ENCODE measurements at places on chromosomes 11 and 22.

GRCh38 chr11:105282658-105283057 lies 143.1 kb upstream of the CARD18 start:
- DNase-seq: no peak

DNA sequence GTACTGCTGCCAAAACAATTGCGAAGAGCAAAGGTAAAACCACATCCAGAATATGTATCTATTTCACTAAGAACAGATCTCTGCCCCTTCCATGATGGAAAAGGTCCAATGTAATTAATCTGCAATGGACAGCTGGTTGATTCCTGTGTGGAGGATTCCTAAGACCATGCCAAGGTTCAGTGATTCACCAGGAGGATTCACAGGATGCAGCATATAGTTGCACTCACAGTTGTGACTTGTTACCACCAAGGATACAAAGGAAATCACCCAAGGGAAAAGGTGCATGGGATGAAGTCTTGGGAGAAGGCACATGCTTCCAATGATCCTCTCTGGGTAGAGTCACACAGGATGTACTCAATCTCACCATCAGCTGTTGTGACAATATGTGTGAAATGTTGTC lies 35.1 kb upstream of the CUL5 start:
- DNase-seq: no peak

- DNase-seq: no peak
Measured at GRCh38 chr22:47872761-47873535, 1110.5 kb downstream of the TBC1D22A start.

- DNase-seq: no peak
Measured at GRCh38 chr22:22895776-22896445, 8.3 kb downstream of the IGLL5 start.

- DNase-seq: no peak
Measured at GRCh38 chr11:117229931-117230285, 2.0 kb downstream of the PCSK7 start.

GRCh38 chr22:29987137-29987536 lies 93.1 kb upstream of the HORMAD2 start:
- DNase-seq: no peak

- no peak for DNase-seq
Measured at GRCh38 chr11:21456186-21456585, 736.7 kb upstream of the ANO5 start.

DNA sequence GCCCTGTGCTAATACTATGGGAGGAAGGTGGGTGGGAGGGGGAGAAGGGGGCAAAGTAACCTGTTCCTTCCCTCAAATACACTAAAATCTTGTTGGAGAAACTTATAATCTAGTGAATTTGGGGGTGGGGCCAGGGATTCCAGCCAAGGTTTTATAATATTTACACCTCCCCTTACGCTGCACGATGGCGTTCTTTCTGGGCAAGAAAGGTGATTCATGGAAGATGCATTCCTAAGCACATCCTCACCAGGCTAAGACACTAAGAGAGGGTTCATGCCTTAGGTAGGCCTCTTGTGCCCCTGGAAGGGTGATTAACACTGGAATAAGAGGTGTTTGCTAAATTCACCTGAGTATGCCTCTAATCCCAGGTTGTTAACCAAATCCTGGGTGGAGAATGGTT lies 82.6 kb downstream of the BARX2 start:
- DNase-seq: no peak

DNA sequence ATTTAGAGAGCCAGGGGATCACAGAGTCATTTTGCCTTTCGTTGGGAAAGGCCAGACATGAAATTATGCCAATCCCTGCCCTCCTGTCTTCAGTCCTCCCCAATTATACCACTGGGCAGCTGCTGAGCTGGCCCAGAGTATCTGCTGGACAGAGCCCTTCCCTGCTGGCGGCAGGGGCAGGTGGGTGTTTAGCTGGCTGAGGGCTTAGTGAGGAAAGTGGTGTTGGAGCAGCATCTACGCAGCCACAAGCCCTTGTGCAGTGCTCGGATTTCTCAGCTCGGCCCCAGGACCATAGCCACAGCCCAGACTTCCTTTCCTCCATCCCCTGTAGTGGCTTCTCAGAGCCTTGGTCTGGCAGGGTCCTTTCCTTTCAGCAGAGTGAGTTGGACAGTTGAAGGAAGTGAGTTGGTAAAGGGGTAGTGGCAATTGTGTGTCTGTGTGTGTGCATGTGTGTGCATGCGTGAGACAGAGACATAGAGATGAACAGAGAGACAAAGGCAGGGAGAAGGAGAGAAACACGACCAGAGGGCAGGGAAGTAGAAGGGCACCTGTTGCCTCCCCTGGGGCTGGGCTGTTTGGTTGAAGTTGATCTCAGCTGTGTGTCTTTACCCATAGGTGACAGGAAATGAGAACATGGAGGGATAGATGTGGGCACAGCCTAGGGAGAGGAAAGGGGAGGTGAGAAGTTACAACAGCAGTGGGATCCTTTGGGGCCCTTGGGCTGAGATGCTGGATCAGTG lies 66.2 kb downstream of the GRIK4 start:
- no peak for DNase-seq

DNA sequence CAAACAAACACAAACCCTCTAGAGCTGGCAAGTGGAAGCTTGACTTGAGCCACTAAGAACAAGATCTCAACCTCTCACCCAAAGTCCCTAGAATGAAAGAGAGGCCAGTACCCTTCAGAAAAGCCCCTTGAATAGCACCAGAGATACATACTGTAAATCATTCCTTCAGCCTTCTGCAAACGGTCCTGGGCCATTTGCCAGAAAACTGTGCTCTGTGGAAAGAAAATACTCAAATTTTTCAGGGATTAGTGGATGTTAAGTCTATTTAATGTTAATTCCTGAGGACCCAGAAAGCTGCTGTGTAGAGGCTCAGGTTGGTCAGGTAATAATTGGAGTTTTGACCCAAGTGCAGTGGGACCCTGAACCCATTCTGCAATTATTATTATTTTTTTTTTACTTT lies 16.9 kb downstream of the SERPINH1 start:
- no peak for DNase-seq

- no peak for DNase-seq
Measured at GRCh38 chr11:29773656-29774264, 243.1 kb downstream of the KCNA4 start.

- DNase-seq: no peak
Measured at GRCh38 chr11:77069969-77070582, 3.3 kb downstream of the CAPN5 start.

GRCh38 chr11:129226207-129226798 lies 34.2 kb upstream of the ARHGAP32 start:
- DNase-seq: no peak

DNA sequence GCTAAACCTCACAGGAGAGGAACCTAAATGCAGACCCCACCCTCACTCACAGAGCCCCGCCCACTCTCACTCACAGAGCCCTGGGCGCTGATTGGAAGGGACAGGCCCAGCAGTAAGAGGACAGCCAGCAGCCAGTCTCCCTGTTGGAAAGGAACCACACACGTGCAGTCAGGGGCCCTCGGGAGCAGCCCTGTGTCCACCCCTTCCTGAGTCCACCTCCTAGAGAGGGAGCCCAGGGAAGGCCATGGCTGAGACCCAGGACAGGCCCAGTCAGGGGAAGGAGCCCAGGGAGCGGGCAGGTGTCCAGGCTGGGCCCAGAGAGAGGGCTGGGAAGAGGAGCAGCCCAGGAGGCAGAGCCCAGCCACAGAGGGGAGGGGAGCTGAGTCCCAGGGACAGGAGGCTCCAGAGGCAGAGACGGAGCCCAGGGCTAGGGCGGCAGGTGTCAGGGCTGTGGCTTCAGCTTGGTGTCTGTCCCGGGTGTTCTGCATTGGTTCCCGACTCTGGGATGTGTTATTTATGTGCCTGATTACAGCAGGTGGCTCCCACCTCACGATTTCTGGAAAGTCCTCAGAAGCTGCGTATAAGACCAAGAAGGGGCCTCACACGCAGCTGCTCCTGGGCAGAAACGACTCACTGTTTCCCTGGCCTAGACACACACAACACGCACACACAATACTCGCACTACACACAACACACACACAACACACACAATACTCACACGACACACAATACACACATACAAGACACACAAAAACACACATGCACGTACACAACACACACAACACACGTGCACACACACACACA lies 9.0 kb upstream of the APOBEC3H start:
- DNase-seq: no peak

- DNase-seq: no peak
Measured at GRCh38 chr11:130523166-130523565, 74.7 kb downstream of the ADAMTS15 start.
